ENCODE measurements at places on chromosomes 4 and X.

DNA sequence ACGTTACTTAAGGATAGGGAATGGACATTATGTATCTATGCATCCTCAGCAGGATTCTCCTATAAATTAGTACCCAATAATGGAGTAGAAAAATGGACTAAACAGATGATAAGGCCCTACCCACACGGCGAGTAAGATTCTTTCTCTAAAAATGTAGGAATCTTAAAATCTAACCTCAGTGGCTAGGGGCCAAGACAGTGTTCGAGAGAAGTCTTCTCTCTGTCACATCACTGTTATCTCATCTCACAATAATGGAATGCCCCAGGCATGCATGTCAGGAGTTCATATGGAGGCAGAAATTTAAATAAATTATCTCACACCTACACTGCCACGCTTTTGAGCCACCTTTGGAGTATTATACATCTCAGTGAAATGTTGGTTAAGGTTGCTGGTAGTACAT lies 132.9 kb downstream of the LDB2 start:
- DNase-seq = no peak

- no peak for DNase-seq
Observed at GRCh38 chr4:145539671-145540070, 58.0 kb downstream of the SMAD1 start.

- no peak for DNase-seq
Observed at GRCh38 chrX:136106920-136107528, 40.3 kb upstream of the FHL1 start.

GRCh38 chrX:139382529-139382928 lies 148.0 kb upstream of the F9 start:
- DNase-seq = no peak

- no peak for DNase-seq
Observed at GRCh38 chr4:122636697-122637096, 15.8 kb upstream of the IL21 start.

DNA sequence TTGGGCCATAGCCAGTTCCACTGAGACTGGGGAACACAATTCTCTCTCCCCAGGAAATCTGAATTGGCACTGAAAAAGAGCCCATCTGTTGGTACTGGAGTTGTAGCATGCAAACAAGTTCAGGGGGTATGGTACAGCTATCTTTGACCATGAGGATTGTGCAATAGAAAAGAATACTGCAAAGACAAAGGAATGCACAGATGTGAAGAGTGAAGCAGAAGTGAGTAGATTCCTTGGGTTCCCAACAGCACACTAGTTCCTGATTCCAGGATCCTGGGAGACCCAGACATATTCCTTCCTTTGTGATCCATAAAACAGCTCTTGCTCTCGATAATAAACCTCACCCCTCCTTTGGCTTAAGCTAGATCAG lies 43.3 kb upstream of the CTAG2 start:
- no peak for DNase-seq

- no peak for DNase-seq
Observed at GRCh38 chrX:53186351-53186750, 38.7 kb downstream of the KDM5C start.

DNA sequence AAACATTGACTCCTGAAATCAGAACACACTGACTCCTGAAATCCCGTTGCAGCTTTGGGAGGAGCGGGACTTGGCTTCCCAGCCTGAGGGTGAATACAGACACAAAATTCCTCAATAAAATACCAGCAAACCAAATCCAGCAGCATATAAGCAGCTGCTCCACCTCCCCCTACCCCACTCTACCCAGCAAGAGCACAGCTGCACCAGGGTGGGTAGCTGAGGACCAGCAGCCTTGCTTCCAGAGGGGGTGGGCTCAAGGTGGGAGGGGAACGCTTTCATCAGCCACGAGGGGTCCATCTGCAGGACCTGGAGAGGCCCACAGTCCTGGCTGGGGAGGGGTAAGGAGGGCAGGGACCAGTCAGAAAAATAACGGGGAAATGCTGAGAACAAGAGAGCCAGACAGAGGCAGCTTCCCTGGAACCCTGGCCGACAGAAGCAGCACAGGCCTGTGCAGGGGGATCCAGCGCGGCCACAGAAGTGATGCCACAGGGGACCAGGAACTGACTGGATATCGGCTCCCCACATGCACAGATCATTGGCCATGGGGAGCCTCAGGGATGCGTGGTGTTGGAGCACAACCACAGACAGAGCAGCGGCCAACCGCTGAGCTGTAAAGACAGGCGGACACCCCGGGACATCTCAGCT lies 49.8 kb downstream of the FGFRL1 start:
- no peak for DNase-seq

GRCh38 chr4:137688651-137689050 lies 156.4 kb upstream of the PCDH18 start:
- no peak for DNase-seq

- no peak for DNase-seq
Observed at GRCh38 chr4:56658528-56658927, 22.6 kb downstream of the HOPX start.

GRCh38 chr4:7590189-7590588 lies 155.5 kb upstream of the PSAPL1 start:
- no peak for DNase-seq

- no peak for DNase-seq
Observed at GRCh38 chr4:8383451-8384160, 56.9 kb downstream of the ACOX3 start.

GRCh38 chr4:142824368-142824767 lies 21.7 kb downstream of the INPP4B start:
- DNase-seq = no peak

- peak; percentile 62 for DNase-seq
Observed at GRCh38 chrX:81201671-81202455, at the start of the genes HMGN5 and SH3BGRL. Gene HMGN5, minus strand, starts transcription at chrX:81201913. Its CDS starts 80,364 bp downstream, at chrX:81121549. Gene SH3BGRL, plus strand, starts transcription at chrX:81202102. Its CDS starts 99 bp downstream, at chrX:81202201.

GRCh38 chr4:55768291-55768690 lies 51.3 kb upstream of the EXOC1L start:
- no peak for DNase-seq

DNA sequence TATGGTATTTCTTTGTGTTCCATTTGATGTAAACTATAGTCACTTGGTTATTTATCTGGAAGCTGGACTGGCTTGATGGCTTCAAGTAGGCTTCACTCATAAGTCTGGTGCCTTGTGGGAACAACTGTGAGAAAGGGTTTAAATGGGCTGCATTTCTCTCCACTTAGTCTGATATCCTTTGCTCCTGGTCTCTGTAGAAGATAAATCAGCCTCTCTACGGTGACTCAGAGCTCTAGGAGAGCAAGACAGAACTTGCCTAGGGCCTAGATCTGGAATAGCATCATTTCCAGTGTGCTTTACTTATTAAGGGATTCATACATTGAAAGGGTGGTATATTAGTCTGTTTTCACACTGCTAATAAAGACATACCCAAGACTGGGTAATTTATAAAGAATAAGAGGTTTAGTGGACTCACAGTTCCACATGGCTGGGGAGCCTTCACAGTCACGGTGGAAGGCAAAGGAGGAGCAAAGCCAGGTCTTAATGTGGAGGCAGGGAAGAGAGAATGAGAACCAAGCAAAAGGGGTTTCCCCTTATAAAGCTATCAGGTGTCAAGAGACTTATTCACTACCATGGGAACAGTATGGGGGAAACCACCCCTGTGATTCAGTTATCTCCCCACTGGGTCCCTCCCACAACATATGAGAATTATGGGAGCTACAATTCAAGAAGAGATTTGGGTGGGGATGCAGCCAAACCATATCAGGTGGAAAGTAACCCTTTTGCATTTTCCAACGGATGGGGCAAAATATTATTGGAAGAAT lies 1746.4 kb upstream of the PCDH7 start:
- no peak for DNase-seq

DNA sequence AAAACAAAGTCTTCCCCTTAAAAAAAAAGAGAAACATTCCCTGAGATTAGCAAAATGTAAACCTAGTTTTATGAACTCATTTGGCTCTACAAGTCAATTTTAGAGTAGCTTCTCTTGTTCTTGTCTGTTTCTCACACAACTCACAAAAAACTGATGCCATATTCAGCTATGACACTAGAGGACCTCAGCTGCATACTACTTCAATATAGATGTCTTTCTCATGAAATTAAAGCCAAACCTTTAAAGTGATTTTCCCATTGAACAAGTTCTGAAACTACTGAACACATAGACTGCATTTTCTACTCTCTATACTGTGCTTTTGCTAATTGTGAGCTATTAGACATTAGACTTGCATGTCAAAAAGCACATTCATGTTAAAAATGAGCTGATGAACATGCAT lies 49.8 kb downstream of the TBCK start:
- peak; percentile 28 for DNase-seq

GRCh38 chr4:52051213-52051614 lies at the start of gene SPATA18:
Gene SPATA18, plus strand, starts transcription at chr4:52051304. Its CDS starts 401 bp downstream, at chr4:52051705.
- no peak for DNase-seq

- no peak for DNase-seq
Observed at GRCh38 chr4:184364100-184364921, 110.0 kb downstream of the IRF2 start.

DNA sequence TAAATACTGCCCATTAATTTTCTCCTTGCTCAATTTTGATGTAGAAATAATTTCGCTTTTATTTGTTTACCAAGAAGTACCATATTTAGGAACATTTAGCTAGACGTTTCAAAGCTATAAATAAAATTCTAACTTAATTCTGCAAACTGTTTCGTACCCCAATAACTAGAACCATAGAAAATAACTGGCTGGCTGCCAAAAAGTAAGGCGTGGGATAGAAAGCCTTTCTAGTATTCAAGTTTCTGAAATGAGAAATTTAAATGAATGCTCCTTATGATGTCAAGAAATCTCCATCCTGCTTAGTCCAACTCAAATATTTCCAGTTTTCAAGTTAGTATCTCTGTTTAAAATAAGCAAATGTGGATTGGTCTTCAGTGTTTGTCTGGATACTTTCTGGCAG lies 167.4 kb downstream of the FBXO8 start:
- DNase-seq = no peak

- no peak for DNase-seq
Observed at GRCh38 chr4:42133006-42133405, 19.4 kb downstream of the BEND4 start.

DNA sequence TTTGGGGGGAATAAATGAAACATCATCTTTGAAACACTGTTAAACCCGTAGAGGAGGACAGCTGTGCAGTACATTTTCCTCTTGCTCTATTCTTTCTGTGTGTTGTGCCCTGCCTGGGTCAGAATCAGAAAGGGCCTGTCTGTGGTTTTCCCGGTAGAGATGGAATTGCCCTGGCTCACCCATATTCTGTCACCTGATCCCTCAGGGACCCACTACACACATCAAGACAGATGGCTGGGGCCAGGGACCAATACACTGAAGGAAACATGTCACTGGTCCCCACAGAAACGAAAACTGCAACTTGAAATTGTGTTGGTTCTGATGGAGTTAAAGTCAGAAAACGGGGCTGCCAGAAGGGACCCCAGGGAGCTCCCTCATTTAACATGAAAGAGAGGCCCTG lies 114.9 kb downstream of the ZNF827 start:
- no peak for DNase-seq

DNA sequence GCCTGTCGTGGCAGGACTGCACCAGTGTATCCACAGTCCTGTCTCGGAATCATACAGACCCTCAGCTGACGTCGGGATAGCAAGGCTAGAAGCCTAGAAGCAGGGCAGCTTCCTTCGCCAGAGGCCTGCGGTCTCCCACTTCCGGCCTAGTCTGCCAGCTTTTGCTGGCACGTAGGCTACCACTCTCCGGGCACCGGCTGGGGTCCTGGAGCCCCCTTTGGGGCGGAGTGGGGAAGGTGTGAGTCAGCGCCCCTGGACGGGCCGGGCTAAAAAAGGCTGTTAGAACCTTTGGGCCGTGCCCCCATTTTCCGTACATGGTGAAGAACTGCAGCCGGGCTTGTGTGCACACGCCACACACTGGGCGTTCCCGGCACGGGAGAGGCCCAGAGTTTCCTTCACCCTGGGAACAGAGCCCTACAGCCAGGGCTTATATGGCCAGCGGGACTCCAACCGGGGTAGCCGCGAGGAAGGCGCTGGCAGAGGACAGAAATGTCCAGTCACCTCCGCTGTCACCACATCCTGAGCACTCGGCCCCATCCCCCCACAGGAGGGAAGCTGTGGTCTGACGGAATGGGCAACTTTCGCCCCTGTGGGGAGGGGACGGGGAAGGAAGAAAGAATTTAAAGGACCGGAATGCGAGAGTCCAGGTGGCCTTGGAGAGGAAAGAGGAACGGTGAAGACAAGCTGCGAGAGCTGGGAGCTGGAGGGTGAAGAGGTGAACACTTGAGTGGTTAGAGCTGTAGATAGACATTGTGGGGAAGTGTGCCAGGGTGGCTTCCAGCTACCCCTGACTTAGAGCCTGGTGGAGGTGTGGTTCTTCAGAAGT lies 4.6 kb downstream of the MAGIX start:
- DNase-seq = peak; percentile 16

GRCh38 chr4:22264261-22264660 lies 251.6 kb downstream of the ADGRA3 start:
- DNase-seq = no peak

DNA sequence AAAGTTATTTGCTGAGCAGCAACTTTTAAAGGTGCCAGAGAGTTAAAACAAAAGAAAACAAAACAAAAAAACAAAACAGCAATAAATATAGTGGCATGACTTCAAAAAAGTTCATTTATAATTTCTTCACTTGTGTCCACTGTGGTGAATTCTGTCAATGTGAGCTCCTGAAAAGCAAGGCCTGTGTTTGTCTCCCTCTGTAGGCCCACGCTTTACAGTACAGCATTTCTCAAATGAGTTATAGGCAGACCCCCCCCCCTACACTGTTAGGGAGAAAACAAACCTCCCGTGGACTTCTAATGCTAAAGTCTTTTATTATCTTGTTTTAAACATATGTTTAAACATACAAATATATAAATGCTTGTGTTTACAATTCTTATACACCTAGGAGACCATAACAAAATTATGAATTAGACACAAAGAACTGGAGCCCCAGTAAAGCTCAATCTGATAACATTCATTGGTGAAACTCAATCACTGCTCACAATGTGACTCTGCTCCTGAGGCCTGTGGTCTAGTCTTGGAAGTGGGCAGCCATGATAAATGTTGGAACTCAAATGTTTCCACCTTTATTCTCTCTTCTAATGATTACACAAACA lies 47.0 kb upstream of the SCOC start:
- peak; percentile 36 for DNase-seq

DNA sequence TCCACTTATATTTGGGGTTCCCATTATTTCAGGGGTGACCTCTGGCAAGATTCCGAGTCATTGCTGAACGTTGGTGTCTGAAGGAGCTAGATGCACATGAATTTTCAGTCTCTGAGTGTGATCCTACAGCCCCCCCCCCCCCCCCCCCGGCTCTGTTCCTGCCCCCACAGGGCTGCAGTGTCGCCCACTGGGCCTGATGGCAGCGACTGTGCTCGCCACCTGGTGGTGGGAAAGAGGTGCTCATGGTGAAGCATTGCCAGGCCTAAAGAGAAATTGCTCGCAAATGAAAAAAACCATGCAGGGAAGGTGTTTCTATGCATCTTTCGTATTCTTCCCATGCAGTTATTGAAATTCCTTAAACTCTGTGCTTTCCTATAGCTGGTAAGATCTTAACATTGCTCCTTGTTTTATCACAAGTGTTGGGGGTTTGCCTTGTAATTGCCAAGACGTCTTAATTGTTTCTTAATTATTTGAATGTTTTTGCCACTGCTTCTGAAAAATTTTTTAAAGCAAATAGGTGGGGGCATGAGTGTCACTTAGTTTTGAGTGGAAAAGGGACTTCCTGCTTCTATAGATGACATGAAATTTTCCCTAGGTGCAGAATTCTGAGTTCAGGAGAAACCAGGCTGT lies 63.2 kb downstream of the CLDN22 start:
- DNase-seq = peak; percentile 42

- DNase-seq = no peak
Observed at GRCh38 chr4:97851115-97851514, 292.2 kb downstream of the STPG2 start.

- DNase-seq = no peak
Observed at GRCh38 chrX:30196322-30196721, 19.0 kb upstream of the MAGEB2 start.

Data from hippocampal formation (tissue), 2 donors.